ENCODE measurements at places on chromosomes 1 and 21. TPM values are rescaled to one million over a fixed set of nuclear protein-coding genes. Genes with fewer than 3 reads are reported as not detected.

Gene KCNN3
- total RNA-seq, result 0.04 TPM

Gene CCDC27
- not detected for total RNA-seq

- peak; percentile 22 for DNase-seq
Measured at GRCh38 chr21:37642493-37642892, 273.8 kb downstream of the KCNJ6 start.

DNA sequence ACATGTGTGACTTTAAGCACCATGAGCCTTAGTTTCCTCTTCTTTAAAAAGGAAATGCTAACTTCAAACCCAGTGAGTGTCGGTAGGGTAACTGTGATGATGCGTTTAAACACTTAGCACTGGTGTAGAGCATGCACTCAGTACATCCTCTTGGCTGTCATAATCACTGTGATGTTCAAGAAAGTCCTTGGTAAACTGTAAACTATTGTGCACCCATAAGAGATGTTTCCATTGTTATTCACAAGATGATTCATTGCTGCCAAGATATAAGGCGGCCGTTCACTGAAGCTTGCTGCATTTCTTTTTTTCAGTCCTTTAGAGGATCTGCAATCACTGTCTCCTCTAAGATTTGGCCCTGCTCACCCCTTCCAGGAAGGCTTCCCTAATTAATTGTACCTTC lies 61.8 kb upstream of the DAB1 start:
- DNase-seq, result no peak

Gene NR0B2
- total RNA-seq, result not detected

GRCh38 chr1:180218806-180219765 lies 11.0 kb upstream of the LHX4 start:
- DNase-seq, result no peak

DNA sequence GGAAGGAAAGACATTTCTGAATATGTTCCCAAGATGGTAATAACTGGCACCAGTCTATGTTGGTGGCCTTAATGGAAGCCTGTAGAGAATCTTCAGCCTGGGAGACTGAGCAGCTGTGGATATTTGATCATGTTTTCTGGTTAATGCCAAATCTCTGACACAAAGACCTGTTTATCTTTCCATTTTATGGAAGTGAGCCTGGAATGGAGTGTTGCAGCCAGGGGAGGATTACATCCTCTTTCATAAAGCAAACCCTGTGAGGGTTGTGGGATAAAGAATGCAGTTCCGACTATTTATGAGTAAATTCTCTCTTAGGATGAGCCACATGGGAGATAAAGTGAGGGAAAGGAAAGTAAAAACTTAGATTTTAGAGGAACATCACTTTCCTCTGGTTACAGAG lies 144.1 kb downstream of the PCP4 start:
- no peak for DNase-seq

Gene CLDN17
- total RNA-seq, result not detected

Gene TFAP2E
- total RNA-seq, result 0.47 TPM

Gene NUP210L
- total RNA-seq, result 0.11 TPM

Gene CD5L
- not detected for total RNA-seq

GRCh38 chr1:223242382-223242955 lies 99.4 kb upstream of the TLR5 start:
- no peak for DNase-seq

Gene SLC6A9
- total RNA-seq, result 5.1 TPM

GRCh38 chr1:246319083-246319714 lies 187.9 kb downstream of the SMYD3 start:
- DNase-seq, result no peak

Gene OR2AK2
- total RNA-seq, result not detected
